CD4-positive, CD25-positive, alpha-beta regulatory T cell (primary cell): ENCODE measurements at places on chromosomes 7 and 10. TPM values are rescaled to one million over a fixed set of nuclear protein-coding genes. Genes with fewer than 3 reads are reported as not detected.

The AKR1C4 gene
- total RNA-seq, result not detected

The SORBS1 gene
- total RNA-seq, result 3.7 TPM

The LRRC18 gene
- not detected for total RNA-seq

The STEAP1B gene
- not detected for total RNA-seq

The AGR3 gene
- not detected for total RNA-seq

The ADAM12 gene
- 3.8 TPM for total RNA-seq

The INHBA gene
- total RNA-seq, result not detected

The CHN2 gene
- total RNA-seq, result 1.7 TPM

DNA sequence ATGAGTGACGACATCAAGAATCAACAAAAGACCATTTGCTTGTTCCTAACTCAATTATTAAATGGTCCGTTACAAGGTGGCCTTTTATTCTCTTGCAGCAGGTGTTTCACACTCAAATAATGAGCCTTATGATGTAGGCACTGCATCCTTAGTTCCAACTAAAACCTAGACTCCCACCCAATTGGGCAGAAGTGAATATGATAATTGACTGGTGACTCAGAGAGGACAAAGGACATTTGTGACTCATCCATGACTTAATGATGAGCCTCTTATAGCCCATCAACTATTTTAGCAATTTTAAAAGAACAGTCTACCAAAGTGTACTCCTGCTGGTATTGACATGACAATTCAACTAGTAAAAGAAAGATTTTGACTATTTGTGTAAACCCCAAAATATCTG is 1027.8 kb upstream of the PHF14 start:
- H3K27me3 ChIP-seq, result no peaks in the 10 kb centered on the region
- DNase-seq, result no peak
- no peaks in the 10 kb centered on the region for H3K36me3 ChIP-seq
- H3K27ac ChIP-seq, result no peak overlapping the region

DNA sequence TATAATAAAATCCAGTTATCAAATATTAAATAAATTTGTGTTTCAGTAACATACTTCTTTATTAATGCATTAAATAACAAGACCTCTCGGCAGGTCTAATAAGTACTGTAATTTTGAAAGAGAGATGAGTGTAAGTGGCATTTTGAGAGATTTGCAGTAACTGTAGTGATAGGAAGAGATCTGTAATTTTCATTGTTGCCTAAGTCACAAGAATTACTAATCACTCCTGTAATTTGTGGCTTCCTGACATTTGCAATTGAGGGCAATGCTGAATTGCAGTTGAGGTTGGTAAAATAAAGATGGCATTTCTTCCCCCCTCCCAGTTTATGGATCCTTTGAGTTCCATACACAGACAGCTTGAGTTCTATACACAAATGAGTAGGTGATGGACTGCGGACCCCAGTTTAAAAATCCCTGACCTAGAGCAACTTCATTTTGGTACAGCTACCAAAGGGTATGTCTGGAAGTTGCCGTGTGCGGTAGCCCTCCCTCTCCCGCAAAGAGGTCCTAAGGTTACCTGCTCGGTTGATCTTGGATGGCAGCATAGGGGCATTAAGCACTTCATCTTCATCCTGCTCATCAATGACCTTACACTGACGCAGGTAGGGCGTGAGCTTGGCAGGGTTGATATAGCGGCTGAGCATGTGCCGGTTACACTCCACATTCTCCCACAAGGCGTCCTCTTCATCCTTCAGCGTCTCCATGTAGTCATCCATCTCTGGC is 96.4 kb downstream of the CARD11 start:
- peaks cover 61% of the 10 kb centered on the region for H3K36me3 ChIP-seq
- H3K27me3 ChIP-seq, result no peaks in the 10 kb centered on the region
- DNase-seq, result no peak

DNA sequence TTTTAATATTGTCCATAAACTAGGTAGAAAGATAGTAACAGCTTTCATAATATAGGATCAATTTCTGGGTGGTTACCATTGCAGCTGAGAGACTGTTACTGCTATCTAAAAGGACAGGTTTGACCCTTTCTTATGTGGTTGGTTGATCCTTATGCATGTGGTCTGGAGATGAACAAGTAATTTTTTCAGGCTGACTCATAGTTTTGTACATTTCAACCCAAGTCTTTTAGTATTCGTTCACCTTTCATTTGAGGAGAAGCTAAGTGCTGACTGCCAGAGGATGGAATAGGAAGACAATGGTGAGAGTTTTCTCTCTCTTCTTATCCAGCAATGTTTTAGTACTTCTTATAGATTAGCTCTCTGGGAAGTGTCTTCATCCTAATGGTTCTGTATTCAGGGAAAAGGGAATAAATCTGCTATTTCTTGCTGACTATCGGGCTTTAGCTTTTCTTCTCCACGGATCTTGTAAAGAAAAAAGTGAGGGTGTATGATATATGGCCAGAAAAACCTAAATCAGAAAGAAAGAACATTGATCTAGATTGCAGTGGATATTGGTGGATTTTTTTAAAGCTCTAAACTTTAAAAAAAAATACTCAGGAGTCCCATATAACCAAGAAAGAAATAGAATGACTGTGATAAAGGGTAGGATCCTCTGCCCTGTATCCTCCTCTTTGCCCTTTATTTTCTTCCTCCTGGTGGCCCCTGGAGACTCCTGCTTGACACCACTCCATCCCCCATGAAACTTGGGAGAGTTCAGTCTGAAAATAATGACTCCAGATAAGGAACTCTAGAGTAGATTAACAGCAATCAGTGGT is 88.0 kb downstream of the CPED1 start:
- H3K4me1 ChIP-seq, result no peaks in the 10 kb centered on the region
- no peak overlapping the region for H3K4me3 ChIP-seq
- DNase-seq, result no peak
- H3K27me3 ChIP-seq, result no peaks in the 10 kb centered on the region
- H3K36me3 ChIP-seq, result no peaks in the 10 kb centered on the region
- H3K27ac ChIP-seq, result no peak overlapping the region

- H3K36me3 ChIP-seq, result no peaks in the 10 kb centered on the region
- H3K27ac ChIP-seq, result no peak overlapping the region
- DNase-seq, result no peak
- H3K27me3 ChIP-seq, result peaks cover 5% of the 10 kb centered on the region
Measured at GRCh38 chr10:112208292-112208691, 24.7 kb upstream of the GPAM start.

- H3K27me3 ChIP-seq, result no peaks in the 10 kb centered on the region
- H3K4me3 ChIP-seq, result no peak overlapping the region
- peaks cover 31% of the 10 kb centered on the region for H3K36me3 ChIP-seq
- DNase-seq, result no peak
- H3K27ac ChIP-seq, result no peak overlapping the region
- no peaks in the 10 kb centered on the region for H3K4me1 ChIP-seq
Measured at GRCh38 chr7:17320657-17321056, 22.2 kb downstream of the AHR start.

GRCh38 chr10:22875581-22875980 is 52.3 kb upstream of the ARMC3 start:
- no peaks in the 10 kb centered on the region for H3K36me3 ChIP-seq
- H3K27me3 ChIP-seq, result no peaks in the 10 kb centered on the region

GRCh38 chr7:55133630-55134358 is 115.0 kb downstream of the EGFR start:
- H3K27me3 ChIP-seq, result peaks cover under 1% of the 10 kb centered on the region
- H3K4me1 ChIP-seq, result no peaks in the 10 kb centered on the region
- H3K4me3 ChIP-seq, result no peak overlapping the region
- no peak overlapping the region for H3K27ac ChIP-seq
- no peaks in the 10 kb centered on the region for H3K36me3 ChIP-seq
- no peak for DNase-seq

- H3K36me3 ChIP-seq, result no peaks in the 10 kb centered on the region
- no peak overlapping the region for H3K27ac ChIP-seq
- DNase-seq, result no peak
- H3K4me3 ChIP-seq, result no peak overlapping the region
- no peaks in the 10 kb centered on the region for H3K27me3 ChIP-seq
Measured at GRCh38 chr7:80026766-80027165, 107.9 kb upstream of the GNAI1 start.

GRCh38 chr10:78672918-78673317 is 395.8 kb upstream of the ZMIZ1 start:
- H3K27ac ChIP-seq, result no peak overlapping the region
- no peaks in the 10 kb centered on the region for H3K36me3 ChIP-seq
- DNase-seq, result no peak
- H3K4me3 ChIP-seq, result no peak overlapping the region
- no peaks in the 10 kb centered on the region for H3K4me1 ChIP-seq

GRCh38 chr7:136078630-136079029 is 101.5 kb upstream of the MTPN start:
- H3K4me3 ChIP-seq, result no peak overlapping the region
- no peak for DNase-seq
- no peaks in the 10 kb centered on the region for H3K36me3 ChIP-seq
- no peaks in the 10 kb centered on the region for H3K27me3 ChIP-seq
- H3K27ac ChIP-seq, result no peak overlapping the region
- no peaks in the 10 kb centered on the region for H3K4me1 ChIP-seq

DNA sequence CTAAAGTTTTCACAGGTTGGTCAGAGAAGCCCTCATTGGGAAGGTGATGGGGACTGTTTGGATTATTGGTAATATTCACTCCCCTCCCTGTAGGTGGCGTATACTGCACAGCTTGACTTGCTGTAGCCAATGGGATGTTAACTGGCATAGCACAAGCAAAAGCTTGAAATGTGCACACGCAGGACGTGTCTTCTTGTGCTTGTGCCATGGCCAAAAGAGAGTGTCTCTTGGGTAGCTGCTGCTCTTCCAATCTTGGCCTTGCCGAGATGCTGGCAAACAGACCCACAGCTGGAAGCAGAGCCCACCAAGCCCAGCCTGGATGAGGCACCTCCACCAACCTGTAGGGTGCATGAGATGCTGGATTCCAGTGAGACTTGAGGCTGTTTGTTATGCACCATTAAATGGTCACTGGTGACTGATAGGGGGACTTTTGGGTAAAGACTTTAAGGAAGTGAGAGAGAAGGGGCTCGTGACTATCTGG is 266.0 kb downstream of the GRID1 start:
- no peaks in the 10 kb centered on the region for H3K36me3 ChIP-seq
- DNase-seq, result no peak
- H3K4me1 ChIP-seq, result no peaks in the 10 kb centered on the region
- no peaks in the 10 kb centered on the region for H3K27me3 ChIP-seq
- H3K27ac ChIP-seq, result no peak overlapping the region
- H3K4me3 ChIP-seq, result no peak overlapping the region

DNA sequence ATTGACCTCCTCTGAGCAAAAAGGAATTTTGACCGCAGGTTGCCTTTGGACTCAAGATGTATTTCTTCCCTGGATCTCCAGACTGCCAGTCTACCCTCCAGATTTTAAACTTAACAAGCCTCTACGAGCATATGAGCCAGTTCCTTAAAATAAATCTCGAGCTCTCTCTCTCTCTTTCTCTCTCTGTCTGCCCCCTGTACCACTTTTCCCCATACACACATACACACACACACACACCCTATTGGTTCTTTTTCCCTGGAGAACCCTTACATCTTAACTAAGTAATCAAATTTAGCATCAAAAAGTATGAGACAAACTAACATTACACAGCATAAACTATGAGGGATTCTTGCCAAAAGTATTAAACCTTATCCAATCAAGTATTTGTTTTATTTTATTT is 11.4 kb downstream of the BCAP29 start:
- no peaks in the 10 kb centered on the region for H3K4me1 ChIP-seq
- no peaks in the 10 kb centered on the region for H3K27me3 ChIP-seq
- H3K27ac ChIP-seq, result no peak overlapping the region
- DNase-seq, result no peak

- H3K4me3 ChIP-seq, result no peak overlapping the region
- H3K27ac ChIP-seq, result no peak overlapping the region
- no peaks in the 10 kb centered on the region for H3K36me3 ChIP-seq
- peaks cover 45% of the 10 kb centered on the region for H3K4me1 ChIP-seq
- no peak for DNase-seq
Measured at GRCh38 chr7:27158436-27159265, 2.2 kb upstream of the HOXA7 start.

GRCh38 chr10:131049016-131049415 is 262.5 kb downstream of the TCERG1L start:
- DNase-seq, result no peak
- H3K27ac ChIP-seq, result no peak overlapping the region
- H3K27me3 ChIP-seq, result no peaks in the 10 kb centered on the region

DNA sequence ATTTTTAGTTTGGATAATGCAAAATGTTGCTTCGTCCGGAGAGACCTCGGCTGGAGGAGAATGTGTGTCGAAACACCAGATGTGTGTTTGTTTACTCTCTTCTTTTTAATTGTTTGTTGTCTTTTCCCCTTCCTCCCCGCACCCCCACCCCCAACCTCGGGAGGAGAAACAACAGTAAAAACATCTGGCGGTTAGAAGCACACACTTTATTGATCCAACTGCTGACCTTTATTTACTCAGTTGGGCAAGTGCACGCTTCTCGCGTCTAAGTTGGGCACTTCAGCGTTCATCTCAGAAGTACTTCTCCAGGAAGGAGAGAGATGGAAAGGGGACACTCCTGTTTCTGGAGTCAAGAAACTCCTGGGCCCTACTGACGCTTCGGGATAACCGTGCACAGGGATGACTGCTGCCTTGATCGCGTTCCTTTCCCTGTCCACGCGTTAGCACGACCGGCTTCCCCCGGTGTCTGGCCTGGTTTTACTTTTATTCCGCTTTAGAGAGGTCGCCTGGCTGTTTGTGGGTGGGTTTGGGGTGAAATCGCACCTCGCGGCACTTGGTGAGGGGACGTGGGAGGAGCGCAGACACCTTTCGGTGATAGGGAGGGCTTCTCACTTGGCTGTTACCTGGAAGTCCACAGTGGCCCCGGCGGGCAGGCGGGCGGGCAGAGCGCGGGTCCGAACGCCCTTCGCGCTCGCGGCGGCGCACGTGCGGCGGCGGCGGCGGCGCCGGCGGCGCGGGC is 168.3 kb upstream of the PPP1R3A start:
- H3K36me3 ChIP-seq, result no peaks in the 10 kb centered on the region
- peaks cover 37% of the 10 kb centered on the region for H3K27me3 ChIP-seq
- no peak overlapping the region for H3K27ac ChIP-seq
- DNase-seq, result no peak

GRCh38 chr10:100743626-100744135 is 1.7 kb upstream of the PAX2 start:
- no peaks in the 10 kb centered on the region for H3K36me3 ChIP-seq
- peaks cover 20% of the 10 kb centered on the region for H3K27me3 ChIP-seq
- H3K4me3 ChIP-seq, result no peak overlapping the region
- peak; percentile 33 for DNase-seq

DNA sequence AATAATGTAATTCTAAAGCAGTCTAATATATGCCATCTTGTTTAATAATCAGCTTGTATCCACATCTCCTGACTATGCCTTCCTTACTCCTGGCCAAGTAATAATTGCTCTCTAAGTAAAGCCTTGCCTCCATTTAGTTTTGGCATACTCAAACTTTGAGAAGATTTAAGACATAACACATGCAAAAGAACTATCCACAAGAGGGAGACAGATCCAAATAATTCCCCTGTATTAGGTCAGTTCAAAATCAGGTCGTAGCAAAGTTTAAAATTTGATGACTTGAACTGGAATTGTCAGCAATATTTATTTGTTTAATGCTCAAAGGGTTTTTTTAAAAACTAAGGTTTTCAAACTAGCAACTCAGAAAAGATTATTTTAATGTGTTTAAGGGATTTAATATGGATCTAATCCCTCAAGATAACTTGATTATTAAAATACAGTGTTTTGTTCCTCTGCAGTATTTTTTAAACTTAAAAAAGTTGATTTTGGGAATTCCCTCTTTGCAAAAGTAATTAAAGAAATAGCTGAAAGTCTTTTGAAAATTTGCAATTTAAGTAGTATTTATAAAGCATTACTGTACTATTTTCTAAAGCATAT is 95.3 kb downstream of the HDAC9 start:
- DNase-seq, result peak; percentile 7
- H3K27me3 ChIP-seq, result no peaks in the 10 kb centered on the region
- H3K27ac ChIP-seq, result no peak overlapping the region
- H3K36me3 ChIP-seq, result no peaks in the 10 kb centered on the region
- no peaks in the 10 kb centered on the region for H3K4me1 ChIP-seq
